ENCODE measurements at places on chromosomes 7 and 10.

DNA sequence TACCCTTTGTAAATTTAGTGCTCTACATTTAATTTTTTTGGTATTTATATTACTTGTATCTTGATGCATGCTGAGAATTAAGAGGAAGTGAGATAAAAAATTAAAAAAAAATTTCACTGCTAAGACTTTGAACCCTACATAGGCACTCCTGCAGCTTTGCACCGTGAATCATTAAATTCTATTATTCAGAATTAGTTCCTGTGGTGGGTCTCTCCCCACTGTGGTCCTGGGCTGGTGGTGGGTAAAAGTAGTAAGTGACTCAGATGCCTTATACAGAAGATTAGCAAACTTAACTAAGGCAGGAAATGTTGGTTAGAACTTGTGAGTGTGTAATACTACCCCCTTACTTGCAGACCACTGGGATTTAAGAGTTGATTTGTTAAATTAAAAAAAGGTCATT is 72.6 kb downstream of the AP3M1 start:
- DNase-seq = peak; percentile 77

DNA sequence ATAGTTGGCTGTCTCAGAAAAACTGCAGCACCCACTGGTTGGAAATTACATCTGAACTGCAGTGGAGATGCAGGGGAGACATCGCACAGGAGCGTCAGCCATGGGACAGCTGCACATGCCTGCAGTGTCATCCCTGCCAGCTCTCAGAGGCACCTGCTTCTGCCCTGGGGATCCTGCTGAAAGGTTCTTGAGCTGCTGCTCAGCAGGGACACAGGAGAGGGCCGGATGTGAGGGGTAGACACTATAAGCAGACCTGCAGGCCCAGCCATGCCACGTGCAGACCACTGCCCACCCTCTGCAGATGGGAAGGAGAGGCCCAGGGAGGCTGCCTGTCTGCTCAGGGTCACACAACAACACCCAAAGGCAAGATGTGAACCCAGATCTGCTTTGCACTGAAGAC is 601.4 kb downstream of the DNAJB6 start:
- DNase-seq = no peak

DNA sequence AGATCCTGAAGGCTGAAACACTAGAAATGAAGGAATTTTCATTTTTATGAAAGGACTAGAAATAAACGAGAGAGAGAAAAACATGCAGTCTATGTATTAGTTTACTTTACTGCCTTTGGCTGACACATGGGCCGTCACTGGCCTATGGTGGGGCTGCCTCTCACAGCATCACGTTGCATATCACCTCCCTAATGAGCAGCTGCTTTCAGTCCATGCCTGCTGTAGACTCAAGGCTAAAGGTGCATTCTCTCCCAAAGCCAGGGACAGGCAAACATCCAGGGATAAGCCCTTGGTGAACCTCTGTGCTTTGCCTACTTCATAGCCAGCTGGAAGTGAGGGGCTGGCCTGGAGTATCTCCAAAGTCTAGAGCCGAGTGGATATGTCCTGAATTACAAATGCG is 359.4 kb downstream of the GPAM start:
- DNase-seq = no peak

GRCh38 chr10:44332465-44332864 is 52.4 kb downstream of the CXCL12 start:
- no peak for DNase-seq

DNA sequence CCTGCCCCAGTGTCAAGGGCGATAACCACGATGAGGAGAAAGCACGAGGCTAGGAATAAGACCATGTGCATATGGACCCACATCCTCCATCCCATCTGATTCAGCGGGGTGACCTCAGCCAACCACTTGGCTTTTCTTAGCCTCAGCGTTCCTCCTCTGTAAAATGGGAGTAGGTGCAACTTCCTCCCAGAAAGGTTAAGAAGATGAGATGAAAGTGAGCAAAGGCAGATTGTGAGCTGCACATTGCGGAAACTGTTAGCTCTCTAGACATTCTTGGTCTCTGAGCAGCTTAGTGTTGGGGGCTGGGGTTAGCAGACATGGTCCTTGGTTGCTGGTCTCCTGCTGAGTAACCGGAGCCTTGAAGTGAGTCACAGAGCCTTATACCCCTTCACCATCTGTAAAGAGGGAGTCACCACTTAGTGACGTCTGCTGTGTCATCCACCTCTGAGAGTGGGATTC is 497.3 kb upstream of the GALNT17 start:
- no peak for DNase-seq

DNA sequence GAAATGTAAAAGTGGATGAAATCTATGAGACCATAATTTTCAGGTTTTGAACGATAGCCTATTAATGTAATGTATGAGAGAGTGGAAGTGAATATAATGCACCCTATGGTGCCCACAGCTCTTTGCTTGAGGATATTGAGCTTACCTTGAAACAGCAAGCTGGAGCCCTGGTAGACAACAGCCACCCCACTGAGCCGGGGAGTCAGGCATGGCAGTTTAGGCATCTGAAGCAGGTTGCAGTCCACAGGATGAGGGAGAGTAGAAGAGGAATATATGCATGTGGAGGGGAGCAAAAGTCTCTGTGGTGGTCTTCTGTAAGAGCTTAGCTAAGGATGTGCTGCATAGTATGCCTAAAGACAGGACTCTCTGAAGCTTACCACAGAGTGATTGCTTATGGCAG is 817.3 kb downstream of the DNAJB9 start:
- no peak for DNase-seq
